ENCODE measurements at places on chromosomes 11 and 22.

- peak overlapping the region; percentile 40 for H3K27ac ChIP-seq
- DNase-seq = no peak
- no peaks in the 10 kb centered on the region for H3K27me3 ChIP-seq
- peaks cover 30% of the 10 kb centered on the region for H3K4me1 ChIP-seq
- no peak overlapping the region for H3K4me3 ChIP-seq
Measured at GRCh38 chr22:31588970-31589675, 72.9 kb downstream of the PISD start.

GRCh38 chr11:131136486-131136885, 220.2 kb upstream of the SNX19 start:
- peaks cover 3% of the 10 kb centered on the region for H3K27me3 ChIP-seq
- no peak for DNase-seq
- no peaks in the 10 kb centered on the region for H3K4me1 ChIP-seq
- H3K4me3 ChIP-seq = no peak overlapping the region

- peak overlapping the region; percentile 97 for H3K4me3 ChIP-seq
- H3K27ac ChIP-seq = peak overlapping the region; percentile 100
- H3K36me3 ChIP-seq = peaks cover 43% of the 10 kb centered on the region
- H3K27me3 ChIP-seq = no peaks in the 10 kb centered on the region
- peaks cover 51% of the 10 kb centered on the region for H3K4me1 ChIP-seq
Measured at GRCh38 chr11:61334434-61335354, 1.7 kb downstream of the TKFC start.

DNA sequence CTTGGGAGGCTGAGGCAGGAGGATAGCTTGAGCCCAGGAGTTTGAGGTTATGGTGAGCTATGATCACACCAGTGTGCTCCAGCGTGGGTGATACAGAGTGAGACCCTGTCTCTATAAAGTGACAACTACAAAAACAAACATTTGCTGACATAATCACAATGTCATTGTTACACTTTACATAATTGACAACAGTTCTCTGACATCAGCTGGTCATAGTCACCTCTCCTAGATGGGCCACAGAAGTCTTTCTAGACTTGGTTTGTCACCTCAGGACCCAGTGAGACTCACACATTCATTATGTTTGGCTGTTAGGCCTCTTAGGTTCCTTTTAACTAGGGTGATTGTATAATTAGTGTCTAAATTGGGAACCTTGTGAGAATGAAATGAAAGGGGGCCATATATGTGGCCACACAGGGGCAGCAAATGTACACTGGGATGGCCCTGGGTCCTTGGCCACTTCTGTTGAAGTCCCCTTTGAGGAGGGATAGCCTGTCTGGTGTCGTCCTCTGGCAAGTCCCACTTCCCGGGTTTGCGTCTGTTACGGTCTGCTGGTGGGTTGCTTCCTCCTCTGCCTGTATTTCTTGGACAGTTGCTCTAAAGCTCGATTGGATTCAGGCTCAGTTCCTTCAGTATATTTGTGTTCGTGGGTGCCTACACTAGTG, 5.8 kb upstream of the PPIL2 start:
- no peak for DNase-seq
- no peaks in the 10 kb centered on the region for H3K36me3 ChIP-seq
- H3K27me3 ChIP-seq = no peaks in the 10 kb centered on the region
- H3K4me1 ChIP-seq = peaks cover 14% of the 10 kb centered on the region

DNA sequence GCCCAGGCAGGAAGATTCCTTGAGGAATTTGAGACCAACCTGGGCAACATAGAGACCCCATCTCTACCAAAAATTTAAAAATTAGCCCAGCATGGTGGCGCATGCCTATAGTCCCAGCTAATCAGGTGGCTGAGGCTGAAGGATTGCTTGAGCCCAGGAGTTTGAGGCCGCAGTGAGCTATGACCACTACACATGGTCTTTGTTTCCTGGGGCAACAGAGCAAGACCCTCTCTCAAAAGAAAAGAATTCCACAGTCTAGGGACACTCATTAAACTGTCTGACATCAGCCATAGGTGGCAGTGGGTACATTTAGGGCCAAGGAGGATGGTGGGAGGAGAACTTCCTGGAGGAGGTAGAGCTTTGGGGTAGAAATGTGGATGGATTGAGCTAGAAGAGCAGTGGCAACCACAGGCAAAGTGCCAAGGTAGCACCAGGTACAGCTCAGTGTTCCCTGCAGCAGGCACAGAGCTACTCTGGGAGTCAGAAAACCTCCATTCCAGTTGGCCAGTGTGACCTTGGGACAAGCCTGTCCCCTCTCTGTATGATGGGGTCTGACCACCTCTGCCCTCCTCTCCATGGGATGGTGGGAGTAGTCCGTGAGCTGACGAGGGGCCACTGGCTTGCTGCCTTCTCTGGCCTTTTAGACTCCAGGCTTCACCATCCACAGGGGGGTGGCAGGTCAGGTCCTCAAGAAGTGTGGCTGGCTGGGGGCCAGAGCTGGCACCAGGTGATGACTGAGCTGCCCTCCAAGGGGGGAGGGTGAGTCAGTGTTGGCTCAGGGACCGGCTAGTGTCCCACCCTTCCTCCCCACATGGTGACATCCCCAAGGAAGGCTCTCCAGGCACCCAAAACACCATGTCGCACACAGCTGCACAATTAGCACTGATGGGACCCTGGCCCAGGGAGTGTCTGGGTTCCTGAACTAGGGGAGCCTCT, 3.7 kb upstream of the CLCF1 start:
- no peak for DNase-seq
- no peaks in the 10 kb centered on the region for H3K36me3 ChIP-seq
- peaks cover 16% of the 10 kb centered on the region for H3K27me3 ChIP-seq
- H3K4me3 ChIP-seq = no peak overlapping the region

- DNase-seq = no peak
- no peaks in the 10 kb centered on the region for H3K4me1 ChIP-seq
- no peak overlapping the region for H3K4me3 ChIP-seq
- H3K27ac ChIP-seq = no peak overlapping the region
- peaks cover 5% of the 10 kb centered on the region for H3K27me3 ChIP-seq
Measured at GRCh38 chr11:115291325-115291724, 212.9 kb downstream of the CADM1 start.

DNA sequence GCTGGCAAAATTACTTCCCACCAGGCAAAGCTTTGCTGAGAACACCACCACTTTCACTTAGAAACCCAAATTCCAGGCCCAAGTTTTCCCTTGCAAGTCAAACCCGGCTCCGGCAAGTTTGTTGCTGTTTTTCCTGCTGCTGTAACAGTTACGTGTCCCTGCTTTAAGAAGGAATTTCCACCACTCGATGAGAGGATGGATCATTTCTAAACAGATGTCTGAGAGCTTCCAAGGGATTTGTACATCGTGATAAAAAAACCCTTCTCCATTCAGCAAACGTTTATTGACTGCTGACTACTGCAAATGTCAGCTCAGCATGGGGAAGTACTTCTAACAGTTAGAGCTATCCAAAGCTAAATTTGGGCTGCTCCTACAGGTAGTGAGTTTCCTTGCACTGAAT, 19.7 kb downstream of the P2RX3 start:
- DNase-seq = no peak
- H3K4me3 ChIP-seq = no peak overlapping the region
- H3K4me1 ChIP-seq = no peaks in the 10 kb centered on the region

DNA sequence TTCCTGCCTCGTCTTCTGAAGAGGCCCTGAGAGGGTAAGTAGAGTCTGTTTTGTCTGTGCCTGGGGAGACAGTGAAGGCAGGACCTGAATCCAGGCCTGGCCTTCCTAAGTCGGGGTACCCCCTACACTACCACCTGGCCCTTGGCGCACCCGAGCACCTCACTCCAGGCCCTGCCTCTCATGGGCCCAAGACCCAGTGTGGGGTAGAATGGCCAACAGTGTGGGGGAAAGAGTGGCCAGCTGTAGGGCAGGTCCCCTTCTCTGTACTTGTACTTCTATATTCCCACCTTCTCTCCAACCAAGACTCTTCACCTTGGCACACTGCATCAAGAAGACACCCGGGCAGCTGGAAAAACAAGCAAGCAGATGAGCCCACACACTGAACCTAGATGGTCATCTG, 22.4 kb upstream of the BID start:
- DNase-seq = no peak
- H3K4me1 ChIP-seq = no peaks in the 10 kb centered on the region
- H3K4me3 ChIP-seq = no peak overlapping the region
- no peak overlapping the region for H3K27ac ChIP-seq
- H3K36me3 ChIP-seq = no peaks in the 10 kb centered on the region
- H3K27me3 ChIP-seq = no peaks in the 10 kb centered on the region

DNA sequence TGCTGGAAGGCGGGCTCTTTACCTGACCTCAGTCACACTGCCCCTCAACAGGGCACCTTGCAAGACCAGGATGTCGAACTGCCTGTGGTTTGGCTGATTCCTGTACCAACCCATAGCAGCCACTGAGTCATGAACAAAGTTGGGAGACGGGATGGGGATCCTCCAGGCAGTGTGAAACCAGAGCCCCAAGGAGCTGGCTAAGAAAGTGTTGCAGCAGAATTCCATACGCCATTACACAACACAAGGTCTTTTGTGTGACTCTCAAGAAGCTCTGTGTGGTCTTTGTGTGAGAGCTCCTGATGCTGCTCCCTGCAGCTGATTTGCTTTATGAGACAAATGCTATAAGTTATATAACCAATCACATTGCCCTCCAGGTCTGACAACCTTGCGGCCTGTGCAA, 617.7 kb downstream of the OPCML start:
- H3K4me3 ChIP-seq = no peak overlapping the region
- no peak for DNase-seq
- H3K27ac ChIP-seq = no peak overlapping the region

- no peak for DNase-seq
- H3K36me3 ChIP-seq = peaks cover 3% of the 10 kb centered on the region
- no peaks in the 10 kb centered on the region for H3K27me3 ChIP-seq
Measured at GRCh38 chr22:17866127-17866526, 91.9 kb upstream of the BID start.

DNA sequence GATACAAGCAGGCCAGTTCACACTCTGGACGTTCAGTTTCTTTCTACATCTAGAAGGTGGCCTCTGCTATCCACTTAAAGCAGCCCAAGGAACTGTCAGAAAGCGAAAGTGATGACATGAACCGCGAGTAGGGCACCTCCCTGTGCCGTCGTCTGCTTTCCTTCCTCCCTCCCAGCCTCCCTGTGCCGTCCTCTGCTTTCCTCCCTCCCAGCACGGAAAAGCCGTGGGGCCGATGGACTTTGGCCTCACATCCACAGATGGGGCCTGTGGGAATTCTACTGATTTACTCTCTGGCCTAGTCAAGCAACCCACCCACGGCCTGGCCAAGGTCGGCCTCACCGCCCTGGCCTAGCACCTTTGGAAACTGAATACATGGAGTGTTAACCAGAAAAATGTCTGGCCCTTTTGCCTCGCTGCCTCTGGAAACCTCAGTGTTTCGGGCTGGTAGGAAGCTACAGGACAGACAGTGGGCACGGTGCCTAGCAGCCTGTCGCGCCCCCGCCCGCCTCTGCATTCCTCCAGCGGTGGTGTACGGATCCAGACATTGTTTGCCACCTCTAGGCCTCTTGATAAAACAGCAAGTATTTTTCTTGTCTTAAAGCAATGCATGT, 14.2 kb downstream of the PEX26 start:
- peaks cover 67% of the 10 kb centered on the region for H3K36me3 ChIP-seq
- H3K27ac ChIP-seq = peak overlapping the region; percentile 80
- peak overlapping the region; percentile 57 for H3K4me3 ChIP-seq

- no peak overlapping the region for H3K27ac ChIP-seq
- no peaks in the 10 kb centered on the region for H3K36me3 ChIP-seq
- DNase-seq = no peak
- H3K4me1 ChIP-seq = peaks cover 12% of the 10 kb centered on the region
- H3K27me3 ChIP-seq = peaks cover 3% of the 10 kb centered on the region
Measured at GRCh38 chr11:59226396-59226795, 13.7 kb upstream of the MPEG1 start.

GRCh38 chr11:92569726-92570125, 345.1 kb downstream of the FAT3 start:
- no peak for DNase-seq
- no peaks in the 10 kb centered on the region for H3K27me3 ChIP-seq
- no peaks in the 10 kb centered on the region for H3K4me1 ChIP-seq
- no peak overlapping the region for H3K27ac ChIP-seq
- H3K36me3 ChIP-seq = no peaks in the 10 kb centered on the region

- no peak overlapping the region for H3K4me3 ChIP-seq
- no peaks in the 10 kb centered on the region for H3K36me3 ChIP-seq
- H3K27me3 ChIP-seq = peaks cover 4% of the 10 kb centered on the region
- H3K4me1 ChIP-seq = no peaks in the 10 kb centered on the region
Measured at GRCh38 chr11:129703846-129704245, 111.8 kb upstream of the TMEM45B start.

GRCh38 chr11:42841556-42841955, 470.2 kb upstream of the API5 start:
- no peaks in the 10 kb centered on the region for H3K36me3 ChIP-seq
- no peak for DNase-seq
- H3K4me3 ChIP-seq = no peak overlapping the region

DNA sequence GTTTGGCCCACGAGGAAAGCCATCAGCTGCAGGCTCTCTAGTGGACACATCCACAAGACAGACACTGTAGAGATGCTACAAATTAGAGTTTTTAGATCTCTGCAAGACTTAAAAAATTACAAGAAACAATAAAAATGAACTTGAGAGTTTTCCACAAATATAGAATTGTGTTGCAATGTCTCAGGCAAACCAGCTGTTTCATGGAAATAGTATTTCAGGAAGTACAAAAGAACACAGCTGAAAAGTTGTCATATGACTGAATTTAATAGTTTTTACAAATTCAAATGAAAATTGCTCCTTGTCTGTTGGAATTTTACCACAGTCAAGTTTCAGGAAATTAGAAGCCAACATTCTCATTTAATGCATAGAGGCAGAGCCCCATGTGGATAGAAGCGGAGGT, 184.5 kb upstream of the PITPNB start:
- no peaks in the 10 kb centered on the region for H3K4me1 ChIP-seq
- H3K4me3 ChIP-seq = no peak overlapping the region
- H3K36me3 ChIP-seq = no peaks in the 10 kb centered on the region
- no peak overlapping the region for H3K27ac ChIP-seq
- no peaks in the 10 kb centered on the region for H3K27me3 ChIP-seq

DNA sequence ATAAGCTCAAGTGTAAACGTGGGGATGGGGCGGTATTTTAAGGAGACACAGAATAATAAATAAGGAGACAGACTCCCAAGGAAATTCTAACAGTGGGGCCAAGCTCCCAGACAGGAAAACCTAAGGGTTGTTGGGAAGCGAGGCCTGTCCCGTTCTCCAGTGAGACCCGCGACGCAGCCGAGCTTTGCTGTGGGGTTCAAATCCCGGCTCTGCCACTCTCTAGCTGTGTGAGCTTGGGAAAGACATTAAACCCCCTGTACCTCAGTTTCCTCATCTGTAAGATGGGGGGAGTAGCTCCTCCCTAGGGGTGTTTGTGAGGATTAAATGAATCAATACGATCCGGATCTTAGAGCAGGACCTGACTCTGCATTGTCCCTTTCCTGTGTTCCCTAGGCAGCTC, 106.8 kb downstream of the TRIM29 start:
- H3K4me3 ChIP-seq = no peak overlapping the region
- H3K4me1 ChIP-seq = no peaks in the 10 kb centered on the region
- no peaks in the 10 kb centered on the region for H3K36me3 ChIP-seq
- DNase-seq = no peak
- peaks cover 7% of the 10 kb centered on the region for H3K27me3 ChIP-seq

- no peaks in the 10 kb centered on the region for H3K27me3 ChIP-seq
- peak overlapping the region; percentile 87 for H3K27ac ChIP-seq
- peaks cover 11% of the 10 kb centered on the region for H3K36me3 ChIP-seq
- peaks cover 98% of the 10 kb centered on the region for H3K4me1 ChIP-seq
- DNase-seq = peak; percentile 65
Measured at GRCh38 chr11:128725630-128726319, 31.9 kb downstream of the FLI1 start.

- H3K4me3 ChIP-seq = no peak overlapping the region
- H3K27ac ChIP-seq = no peak overlapping the region
- DNase-seq = no peak
- no peaks in the 10 kb centered on the region for H3K27me3 ChIP-seq
- H3K36me3 ChIP-seq = peaks cover 10% of the 10 kb centered on the region
- H3K4me1 ChIP-seq = no peaks in the 10 kb centered on the region
Measured at GRCh38 chr11:73851046-73851764, 25.4 kb downstream of the COA4 start.
